ENCODE measurements at places on chromosomes 13 and 19.

- DNase-seq: no peak
These were observed 6.7 kb upstream of the ONECUT3 start for GRCh38 chr19:1746401-1747284.

- no peak for DNase-seq
These were observed 813 bp upstream of the DMPK start for GRCh38 chr19:45782820-45783785.

DNA sequence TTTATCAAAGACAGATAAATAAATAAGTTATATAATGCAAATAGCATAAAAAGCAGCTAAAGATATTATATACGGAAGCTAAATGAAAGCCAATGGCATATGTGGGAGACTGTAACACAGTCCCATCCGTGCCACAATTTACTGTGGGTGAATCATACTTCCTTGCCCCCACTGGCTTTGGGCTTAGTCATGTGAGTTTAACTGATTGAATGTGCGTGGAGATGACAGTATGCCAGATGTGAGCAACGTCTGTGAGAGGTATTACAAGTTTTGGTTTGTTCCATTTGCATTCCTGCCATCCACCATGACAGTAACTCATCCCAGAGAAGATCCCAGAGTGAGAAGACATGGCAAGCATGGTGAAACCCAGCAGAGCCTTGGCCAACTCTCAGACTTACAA, 340.0 kb downstream of the SUCLA2 start:
- DNase-seq: no peak

GRCh38 chr13:93230261-93230855, 3.8 kb downstream of the GPC6 start:
- no peak for DNase-seq

DNA sequence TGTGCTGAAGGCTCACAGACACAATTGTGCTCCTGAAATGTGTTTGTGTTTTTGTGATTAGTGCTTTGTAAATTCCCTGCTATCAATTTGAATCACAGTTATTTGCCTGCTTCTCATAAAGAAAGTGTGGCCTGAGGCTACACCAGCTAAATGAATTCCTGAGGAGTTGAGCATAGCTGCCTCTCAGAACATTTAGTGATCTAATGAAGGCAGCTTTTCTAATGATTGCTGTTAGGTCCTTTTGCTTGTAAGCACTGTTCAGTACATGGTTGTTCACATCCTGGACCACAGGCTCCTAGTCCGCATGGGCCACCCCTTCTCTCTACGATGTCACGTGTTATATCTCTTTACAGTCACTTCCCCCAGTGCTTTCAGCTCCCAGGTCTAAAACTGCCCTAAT, 238.2 kb downstream of the B3GLCT start:
- no peak for DNase-seq

GRCh38 chr19:31594701-31595100, 245.5 kb upstream of the TSHZ3 start:
- DNase-seq: no peak

DNA sequence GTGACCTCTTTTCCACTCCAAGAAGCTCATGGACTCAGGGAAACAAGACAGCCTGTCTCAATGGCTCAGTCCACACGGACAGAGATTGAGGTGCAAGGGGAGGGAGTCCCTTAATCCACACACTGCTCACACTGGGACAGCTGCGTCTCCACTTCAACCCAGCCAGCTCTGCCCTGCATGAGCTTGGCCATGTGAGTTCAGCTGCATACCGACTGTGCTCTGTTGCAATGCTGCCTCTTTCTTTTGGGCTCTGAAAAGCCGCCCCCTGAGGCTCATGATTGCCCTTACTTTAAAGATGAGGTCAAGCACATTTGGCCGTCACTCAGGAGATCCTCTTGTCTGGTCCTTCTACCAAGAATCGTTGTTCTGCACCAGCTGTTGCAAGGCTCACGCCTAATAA, 64.8 kb upstream of the KCTD15 start:
- no peak for DNase-seq

GRCh38 chr19:11551603-11552235, 7.3 kb downstream of the ELOF1 start:
- no peak for DNase-seq

- no peak for DNase-seq
These were observed 13.9 kb upstream of the GNA11 start for GRCh38 chr19:3080286-3080685.

DNA sequence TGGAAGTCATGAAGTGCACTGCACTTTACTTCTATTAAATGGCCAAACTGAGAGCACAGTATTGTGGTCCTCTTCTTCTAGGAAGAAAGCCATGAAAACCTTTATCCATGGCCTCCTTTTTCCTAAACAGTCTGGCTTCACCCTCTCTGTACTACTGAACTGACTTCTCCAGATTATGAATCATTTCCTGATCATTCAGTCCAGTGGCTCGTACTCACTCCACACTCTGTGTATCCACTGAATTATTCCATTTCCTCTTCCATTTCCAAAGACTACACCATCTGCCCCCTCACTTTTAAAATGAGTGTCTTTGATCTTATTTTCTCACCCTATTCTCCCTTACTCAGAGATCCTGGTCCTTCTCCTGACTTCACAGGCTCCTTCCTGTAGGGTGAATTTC, 29.7 kb upstream of the FREM2 start:
- no peak for DNase-seq

GRCh38 chr19:541699-542098, 2.2 kb upstream of the GZMM start:
- DNase-seq: no peak

DNA sequence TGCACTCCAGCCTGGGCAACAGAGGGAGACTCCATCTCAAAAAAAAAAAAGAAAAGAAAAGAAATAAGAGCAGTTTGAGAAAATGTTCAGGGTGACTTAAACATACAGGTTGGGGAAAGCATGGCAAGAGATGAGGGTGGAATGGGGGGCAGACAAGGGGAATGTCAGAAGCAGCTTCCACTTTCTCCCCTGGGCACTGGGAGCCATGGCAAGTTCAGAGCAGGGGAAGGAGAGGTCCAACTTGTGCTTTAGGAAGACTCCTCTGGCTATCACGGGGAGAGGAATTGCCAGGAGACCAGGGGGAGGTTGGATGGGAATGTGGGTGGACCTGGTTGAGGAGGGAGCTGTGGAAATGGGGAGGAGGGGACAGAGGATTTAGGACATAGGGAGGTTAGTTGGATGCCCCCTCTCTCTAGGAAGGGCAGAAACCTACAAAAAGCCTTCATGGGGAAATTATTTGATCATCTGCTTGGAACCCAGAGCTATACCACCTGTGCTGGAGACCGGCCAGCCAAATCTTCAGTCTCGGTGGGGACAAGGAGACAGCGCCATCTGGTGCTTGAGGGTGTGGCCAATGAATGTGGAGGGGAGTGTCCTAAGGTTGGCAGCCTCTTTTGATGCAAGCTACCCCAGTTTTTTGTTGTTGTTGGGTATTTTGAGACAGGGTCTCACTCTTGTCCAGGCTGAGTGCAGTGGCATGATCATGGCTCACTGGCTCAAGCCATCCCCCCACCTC, 7.3 kb upstream of the STRN4 start:
- peak; percentile 78 for DNase-seq

Measured in stimulated activated CD4-positive, alpha-beta T cell treated with anti-CD3 and anti-CD28 coated beads, Interleukin-4, amount 100 ng/mL, for 24 hours (primary cell).